ENCODE measurements at places on chromosomes 11 and 22. TPM values are rescaled to one million over a fixed set of nuclear protein-coding genes. Genes with fewer than 3 reads are reported as not detected.
A peak's percentile ranks its signal among the peaks of the same experiment; 100 is the strongest.

The CARD18 gene
- polyA plus RNA-seq = 2.9 TPM

The MAP6 gene
- polyA plus RNA-seq = not detected

The DDB1 gene
- 224 TPM for polyA plus RNA-seq

DNA sequence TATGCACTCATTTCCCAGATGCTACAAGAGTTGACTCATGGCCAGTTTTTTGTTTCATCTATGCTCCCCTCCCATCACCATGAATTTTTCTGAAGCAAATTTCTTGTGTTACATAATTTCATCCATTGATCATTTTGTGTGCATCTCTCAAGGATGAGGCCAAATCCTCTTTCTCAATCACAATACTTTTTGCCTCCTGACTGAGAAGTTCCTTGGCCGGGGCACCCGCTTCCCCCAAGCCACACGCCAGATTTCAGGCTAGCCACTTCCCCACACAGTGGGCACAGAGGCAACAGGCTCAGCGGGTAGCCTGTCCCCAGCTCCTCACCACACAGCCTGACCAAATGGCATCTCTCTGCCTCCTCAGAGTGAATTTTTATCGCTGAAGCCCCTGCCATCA is 9.8 kb upstream of the DSCAML1 start:
- DNase-seq = no peak
- H3K4me1 ChIP-seq = peaks cover 13% of the 10 kb centered on the region
- no peak overlapping the region for H3K27ac ChIP-seq
- no peaks in the 10 kb centered on the region for H3K36me3 ChIP-seq
- peaks cover 37% of the 10 kb centered on the region for H3K27me3 ChIP-seq

DNA sequence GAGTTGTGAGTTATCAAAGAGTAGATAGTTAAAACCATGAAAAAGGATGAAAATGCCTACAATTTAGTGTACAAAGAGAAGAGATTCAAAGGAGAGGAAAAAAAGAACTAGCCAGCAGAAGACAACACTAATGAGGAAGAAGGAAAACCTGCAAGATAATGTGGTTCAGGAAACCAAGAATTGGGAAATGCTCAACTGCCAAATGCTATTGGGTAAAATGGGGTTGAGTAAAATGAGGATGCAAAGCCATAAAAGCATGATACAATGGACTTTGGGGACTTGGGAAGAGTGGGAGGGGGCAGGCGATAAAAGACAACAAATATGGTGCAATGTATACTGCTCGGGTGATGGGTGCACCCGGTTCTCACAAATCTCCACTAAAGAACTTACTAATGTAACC is 7.6 kb upstream of the OR52K2 start:
- no peaks in the 10 kb centered on the region for H3K36me3 ChIP-seq
- DNase-seq = no peak
- no peak overlapping the region for H3K4me3 ChIP-seq
- H3K4me1 ChIP-seq = no peaks in the 10 kb centered on the region

DNA sequence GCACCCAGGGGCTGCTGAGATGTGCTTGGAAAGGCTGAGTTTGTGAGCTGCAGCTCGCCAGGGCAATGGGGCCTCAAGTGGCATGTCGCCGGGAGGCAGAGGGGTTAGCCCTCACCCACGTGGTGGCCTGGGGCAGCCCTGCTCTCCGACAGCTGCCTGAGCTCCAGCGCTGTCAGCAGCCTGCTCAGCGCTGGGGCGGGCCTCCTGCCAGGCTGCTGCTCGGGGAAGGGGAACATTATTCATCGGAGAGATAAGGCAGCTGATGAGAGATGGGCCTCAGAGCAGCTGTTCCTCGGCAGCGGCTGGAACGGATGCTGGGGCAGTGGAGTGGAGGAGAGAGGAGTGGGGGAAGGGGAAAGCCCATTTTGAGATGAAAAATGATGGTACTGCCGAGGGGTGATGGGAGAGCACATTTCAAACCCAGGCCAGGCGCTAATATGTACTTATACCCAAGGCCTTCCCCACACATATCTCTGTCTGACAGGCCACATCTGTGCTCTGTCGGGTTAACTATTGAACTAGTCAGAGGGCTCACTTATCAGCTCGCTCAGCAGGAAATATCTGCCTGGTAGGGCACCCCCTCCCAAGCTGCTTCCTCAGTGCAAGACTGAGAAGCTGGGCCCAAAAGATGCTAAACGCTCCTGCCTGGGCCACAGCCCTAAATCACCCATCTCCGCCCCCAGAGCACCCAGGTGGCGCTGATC is 79.5 kb downstream of the TIMP3 start:
- peaks cover 13% of the 10 kb centered on the region for H3K4me1 ChIP-seq
- no peak overlapping the region for H3K4me3 ChIP-seq
- peak; percentile 79 for DNase-seq
- H3K27ac ChIP-seq = peak overlapping the region; percentile 70
- no peaks in the 10 kb centered on the region for H3K36me3 ChIP-seq
- no peaks in the 10 kb centered on the region for H3K27me3 ChIP-seq

GRCh38 chr11:9859554-9860305 is 195.9 kb downstream of the SWAP70 start:
- H3K4me3 ChIP-seq = no peak overlapping the region
- no peaks in the 10 kb centered on the region for H3K4me1 ChIP-seq
- H3K27me3 ChIP-seq = no peaks in the 10 kb centered on the region
- no peak overlapping the region for H3K27ac ChIP-seq

Data from K562 (cell line).